Mesothelial cell of epicardium (in vitro differentiated cells): ENCODE measurements at places on chromosomes 5 and 9.

DNA sequence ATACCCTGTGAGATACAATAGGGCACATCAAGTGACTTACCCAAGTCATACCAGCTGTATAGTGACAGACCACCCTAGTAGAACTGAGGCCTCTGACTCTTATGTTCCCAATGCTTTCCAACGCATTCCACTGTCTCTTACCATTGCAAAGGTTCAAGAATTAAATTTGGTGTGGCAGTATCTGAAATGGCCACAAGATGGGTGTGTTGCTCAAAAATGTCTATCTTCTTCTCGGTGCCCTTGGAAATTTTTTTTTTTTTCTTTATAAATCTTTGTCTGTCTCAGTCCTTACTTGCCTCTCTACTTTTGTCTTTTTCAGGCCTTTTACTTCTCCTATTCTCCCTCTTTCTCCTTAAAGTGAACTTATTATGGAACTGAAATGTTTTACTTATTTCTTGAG, 48.4 kb downstream of the GPR21 start:
- no peak for DNase-seq

GRCh38 chr9:134591082-134591571, 50.5 kb upstream of the COL5A1 start:
- DNase-seq, result no peak

DNA sequence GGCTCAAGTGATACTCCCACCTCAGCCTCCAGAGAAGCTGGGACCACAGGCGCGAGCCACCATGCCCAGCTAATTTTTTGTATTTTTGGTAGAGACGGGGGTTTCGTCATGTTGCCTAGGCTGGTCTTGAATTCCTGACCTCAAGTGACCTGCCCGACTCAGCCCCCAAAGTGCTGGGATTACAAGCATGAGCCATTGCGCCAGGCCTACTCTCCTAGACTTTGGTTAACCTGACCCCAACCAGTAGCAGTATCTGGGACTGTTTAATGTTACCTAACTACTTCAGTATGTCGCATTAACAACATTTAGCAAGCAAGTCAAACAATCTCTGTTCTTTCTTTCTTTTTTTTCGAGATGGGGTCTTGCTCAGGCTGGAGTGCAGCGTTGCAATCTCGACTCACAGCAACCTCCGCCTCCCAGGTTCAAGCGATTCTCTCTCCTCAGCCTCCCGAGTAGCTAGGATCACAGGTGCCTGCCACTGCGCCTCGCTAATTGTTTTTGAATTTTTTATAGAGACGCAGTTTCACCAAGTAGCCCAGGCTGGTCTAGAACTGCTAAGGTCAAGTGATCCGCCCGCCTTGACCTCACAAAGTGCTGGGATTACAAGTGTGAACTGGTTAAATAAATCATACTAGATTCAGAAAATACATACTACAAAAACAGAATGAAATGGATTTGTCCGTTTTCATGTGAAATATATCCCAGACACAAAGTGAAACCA, 2.0 kb downstream of the AK3 start:
- DNase-seq, result no peak

DNA sequence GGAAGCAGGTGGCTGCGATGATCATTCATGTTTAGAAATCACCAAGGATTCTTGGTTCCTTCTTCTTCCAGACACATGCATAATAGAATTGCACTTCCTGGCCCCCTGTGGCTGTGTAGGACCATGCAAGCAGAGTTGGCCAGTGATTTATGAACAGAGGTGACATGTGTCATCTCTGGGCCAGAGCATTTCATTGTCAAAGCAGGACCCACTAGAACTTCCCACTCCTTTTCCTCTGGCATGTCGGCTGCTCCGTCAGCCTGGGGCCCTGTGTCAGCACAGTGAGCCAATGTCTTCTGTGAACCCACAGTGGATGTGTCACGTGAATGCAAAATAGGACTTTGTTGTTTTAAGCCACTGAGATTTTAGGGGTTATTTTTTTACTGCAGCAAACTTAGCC, 59.2 kb downstream of the HSD17B3 start:
- no peak for DNase-seq

DNA sequence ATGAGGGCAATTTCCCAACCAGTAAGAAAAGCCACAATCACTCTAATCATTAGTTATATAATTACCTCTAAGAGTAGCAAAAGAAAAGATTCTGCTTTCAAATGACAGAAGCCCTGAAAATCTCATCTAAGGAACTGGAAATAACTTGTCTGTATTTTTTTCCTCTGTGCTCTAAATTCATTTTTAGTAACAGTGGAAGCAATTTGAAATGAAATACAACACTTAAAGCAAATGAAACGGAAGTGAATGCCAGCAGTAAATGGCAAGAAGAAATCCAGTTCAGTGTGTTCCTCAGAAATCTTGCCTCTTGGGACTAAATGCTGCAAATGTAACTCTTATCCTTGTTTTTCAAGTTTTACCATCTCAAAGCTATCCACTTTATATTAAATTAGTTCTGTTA, 294.9 kb downstream of the TAF11L14 start:
- DNase-seq, result no peak

DNA sequence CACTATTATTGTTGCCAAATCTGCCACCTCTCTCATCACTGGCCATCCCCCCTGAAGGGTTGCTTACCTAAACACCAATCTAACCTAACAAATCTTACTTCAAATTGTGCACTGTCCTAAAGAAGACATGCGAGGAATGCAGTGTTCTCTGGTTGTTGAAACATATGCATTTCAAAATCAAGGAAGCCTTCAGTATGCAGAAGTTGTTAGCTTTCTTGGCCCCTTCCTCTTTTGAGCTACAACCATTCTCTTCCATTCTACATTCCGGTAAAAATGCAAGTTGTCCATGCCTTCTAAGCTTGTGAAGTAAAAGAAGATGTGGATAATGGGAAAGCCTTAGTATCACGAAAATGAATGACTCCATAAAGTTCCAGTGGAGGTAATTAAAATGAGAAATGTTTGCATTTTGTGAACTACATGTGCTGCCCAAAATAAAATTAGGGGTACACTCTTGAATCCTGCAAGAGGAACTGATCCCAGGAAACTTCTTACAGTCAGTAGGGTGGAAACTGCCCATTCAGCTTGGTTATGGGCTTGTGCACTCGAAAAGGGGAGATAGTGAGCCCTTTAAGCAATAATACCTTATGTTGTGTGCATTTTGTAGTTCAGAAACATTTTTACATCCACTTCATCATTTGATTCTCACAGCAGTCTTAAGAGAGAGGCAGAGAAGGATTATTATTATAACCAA, 77.6 kb upstream of the ADRB2 start:
- no peak for DNase-seq

DNA sequence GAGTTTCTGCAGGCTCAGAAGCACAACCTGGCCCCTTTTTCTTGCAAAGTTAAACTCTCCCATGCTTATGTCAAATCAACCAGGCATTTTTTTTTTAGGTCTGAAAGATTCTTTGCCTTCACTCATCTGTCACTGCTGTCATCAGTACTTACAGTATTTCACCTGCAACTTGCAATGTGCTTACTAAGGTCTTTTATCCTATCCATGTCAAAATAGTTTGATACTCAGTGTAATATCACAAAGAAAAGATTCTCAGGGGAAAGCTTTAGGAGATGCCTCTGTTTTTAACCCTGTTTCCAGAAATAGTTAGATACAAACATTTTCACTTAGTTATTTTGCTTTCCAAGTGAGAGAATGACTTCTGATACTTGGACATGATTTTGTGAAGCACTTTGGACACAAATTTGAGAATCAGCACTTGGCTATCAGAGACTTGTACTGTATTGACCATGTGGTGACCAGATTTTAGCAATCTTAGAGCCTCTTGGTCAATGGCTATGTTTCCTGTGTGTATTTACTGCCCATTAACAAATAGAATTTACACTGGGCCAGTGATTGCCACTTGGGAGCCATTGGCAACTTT, 428.2 kb downstream of the IRX1 start:
- DNase-seq, result no peak

GRCh38 chr5:157821822-157822622, 36.9 kb downstream of the CLINT1 start:
- no peak for DNase-seq

- DNase-seq, result no peak
Measured at GRCh38 chr5:78360924-78361630, 660 bp downstream of the SCAMP1 start.

DNA sequence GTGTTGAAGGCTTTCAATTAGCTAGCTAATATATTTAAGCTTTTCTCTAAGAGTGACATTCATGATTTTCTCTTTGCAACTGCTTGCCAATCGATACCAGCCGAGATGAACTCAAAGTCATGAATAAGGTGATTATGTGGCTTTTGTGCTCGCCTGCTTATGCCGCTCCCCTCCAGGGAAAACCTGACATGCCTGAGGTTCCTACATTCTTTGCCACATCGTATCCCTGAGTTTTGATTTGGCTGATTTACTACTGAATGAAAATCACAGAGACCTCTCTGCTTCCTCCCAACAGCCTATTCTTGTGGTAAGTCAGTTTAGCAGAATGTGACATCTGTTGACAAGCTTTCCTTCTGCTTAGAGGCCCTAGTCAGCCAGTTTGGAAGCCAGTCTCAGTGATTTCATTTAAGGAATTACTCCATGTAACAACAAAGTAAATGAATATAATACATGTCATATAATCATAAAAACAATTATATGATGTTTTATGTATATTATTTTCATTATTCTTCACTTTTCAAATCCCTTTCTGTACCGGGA, 513.4 kb downstream of the CSNK1G3 start:
- no peak for DNase-seq
